Activated T-cell treated with anti-CD3 and anti-CD28 coated beads for 24 hours (primary cell): ENCODE measurements at places on chromosomes 3 and 15.

- no peak for DNase-seq
Observed at GRCh38 chr3:178504128-178504527, 32.1 kb upstream of the KCNMB2 start.

GRCh38 chr15:45660231-45660979 is 25.6 kb downstream of the SQOR start:
- no peak for DNase-seq

- no peak for DNase-seq
Observed at GRCh38 chr15:55532944-55533343, 24.9 kb upstream of the DNAAF4 start.

DNA sequence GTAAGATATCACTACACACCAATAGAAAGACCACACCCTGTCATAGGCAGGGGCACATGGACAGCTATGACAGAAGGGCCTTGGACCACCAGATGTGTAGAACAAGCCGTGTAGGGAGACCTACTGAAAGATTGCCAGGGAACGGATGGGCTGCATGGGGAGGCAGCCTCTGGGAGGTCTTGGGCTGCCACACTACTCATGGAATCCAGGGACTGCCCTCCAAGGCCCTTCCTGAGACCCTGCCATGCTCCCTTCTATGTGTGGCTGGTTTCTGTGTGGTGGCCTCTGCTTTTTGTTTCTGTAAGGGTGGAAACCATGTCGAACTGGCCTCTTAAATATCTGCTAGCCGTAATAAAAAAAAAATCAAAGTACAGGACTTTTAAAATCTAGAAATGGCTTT is 86.9 kb downstream of the OCA2 start:
- no peak for DNase-seq

DNA sequence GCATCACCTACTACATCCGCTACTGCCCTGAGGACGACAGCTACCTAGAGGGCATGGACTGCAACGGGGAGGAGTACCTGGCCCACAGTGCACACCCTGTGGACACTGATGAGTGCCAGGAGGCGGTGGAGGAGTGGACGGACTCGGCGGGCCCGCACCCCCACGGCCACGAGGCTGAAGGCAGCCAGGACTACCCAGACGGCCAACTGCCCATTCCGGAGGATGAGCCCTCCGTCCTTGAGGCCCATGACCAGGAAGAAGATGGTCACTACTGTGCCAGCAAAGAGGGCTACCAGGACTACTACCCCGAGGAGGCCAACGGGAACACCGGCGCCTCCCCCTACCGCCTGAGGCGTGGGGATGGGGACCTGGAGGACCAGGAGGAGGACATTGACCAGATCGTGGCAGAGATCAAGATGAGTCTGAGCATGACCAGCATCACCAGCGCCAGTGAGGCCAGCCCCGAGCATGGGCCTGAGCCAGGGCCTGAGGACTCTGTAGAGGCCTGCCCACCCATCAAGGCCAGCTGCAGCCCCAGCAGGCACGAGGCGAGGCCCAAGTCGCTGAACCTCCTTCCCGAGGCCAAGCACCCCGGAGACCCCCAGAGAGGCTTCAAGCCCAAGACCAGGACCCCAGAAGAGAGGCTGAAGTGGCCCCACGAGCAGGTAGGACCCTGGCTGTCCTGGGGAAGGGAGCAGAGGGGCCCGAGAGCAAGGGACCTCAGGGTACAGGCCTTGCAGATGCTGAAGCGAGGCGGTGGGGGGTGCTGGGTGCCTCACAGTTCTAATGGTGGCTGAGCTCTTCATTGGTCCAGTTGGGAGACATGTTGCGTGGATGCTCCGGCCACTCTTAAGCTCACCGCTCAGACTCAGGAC is 168.6 kb downstream of the APBA2 start:
- no peak for DNase-seq

GRCh38 chr3:113773381-113773780 is 26.5 kb downstream of the ATP6V1A start:
- no peak for DNase-seq

DNA sequence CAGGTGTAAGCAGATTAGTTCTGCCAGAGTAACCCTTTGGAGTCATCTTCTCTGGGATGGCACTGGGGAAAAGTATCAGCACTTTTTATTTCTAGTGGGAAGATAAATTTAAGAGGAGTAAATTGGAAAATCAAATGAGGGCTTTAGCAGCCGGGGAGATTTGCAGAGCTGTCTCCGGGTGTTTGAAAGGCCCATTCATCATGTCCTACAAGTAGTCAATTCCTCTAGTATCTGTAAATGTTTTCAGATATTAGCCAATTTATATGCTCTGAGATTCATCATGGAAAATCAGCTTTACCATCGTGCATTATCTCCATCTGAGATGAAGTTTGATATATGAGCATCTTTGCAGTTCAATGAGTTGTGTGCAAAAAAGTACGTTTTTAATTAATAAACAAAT is 93.6 kb downstream of the CDIN1 start:
- no peak for DNase-seq

DNA sequence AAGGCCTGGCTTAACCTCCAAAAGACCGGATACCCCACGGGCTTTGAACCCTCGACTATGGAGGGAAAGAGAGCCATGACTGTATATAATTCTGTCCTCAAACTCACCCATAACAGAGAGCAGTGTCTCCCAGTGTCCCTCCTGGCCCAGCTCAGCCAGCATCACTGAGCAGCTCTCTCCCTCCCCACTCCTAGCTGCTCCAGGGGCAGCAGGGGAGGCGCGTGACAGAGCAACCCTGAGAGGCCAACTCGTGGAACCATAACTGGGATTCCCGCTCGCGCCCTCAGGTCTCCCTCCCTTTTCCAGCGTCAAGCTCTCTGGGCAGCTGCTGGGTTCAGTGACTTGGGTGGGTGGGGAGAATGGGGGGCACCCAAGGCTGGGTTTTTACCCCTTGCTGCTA is 561 bp upstream of the CPLX3 start:
- no peak for DNase-seq
